ENCODE measurements at places on chromosomes 13 and 19. TPM values are rescaled to one million over a fixed set of nuclear protein-coding genes. Genes with fewer than 3 reads are reported as not detected.

DNA sequence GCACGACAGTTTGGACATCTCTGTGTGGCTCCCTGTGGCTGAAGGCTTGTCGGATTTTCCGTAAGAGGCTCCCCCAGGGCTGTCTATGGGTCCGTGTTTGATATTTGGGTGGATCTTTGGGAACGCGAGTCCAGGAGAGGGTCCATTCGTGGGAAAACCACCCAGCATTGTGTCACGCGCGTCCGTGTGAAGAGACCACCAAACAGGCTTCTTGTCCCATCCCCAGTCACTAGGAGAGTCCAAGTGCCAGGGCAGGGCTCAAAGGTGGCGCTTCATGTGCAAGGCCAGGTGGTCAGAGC lies 2.4 kb downstream of the KLF1 start:
- no peak overlapping the region for H3K27ac ChIP-seq
- peaks cover 15% of the 10 kb centered on the region for H3K4me1 ChIP-seq
- H3K4me3 ChIP-seq, result no peak overlapping the region

DNA sequence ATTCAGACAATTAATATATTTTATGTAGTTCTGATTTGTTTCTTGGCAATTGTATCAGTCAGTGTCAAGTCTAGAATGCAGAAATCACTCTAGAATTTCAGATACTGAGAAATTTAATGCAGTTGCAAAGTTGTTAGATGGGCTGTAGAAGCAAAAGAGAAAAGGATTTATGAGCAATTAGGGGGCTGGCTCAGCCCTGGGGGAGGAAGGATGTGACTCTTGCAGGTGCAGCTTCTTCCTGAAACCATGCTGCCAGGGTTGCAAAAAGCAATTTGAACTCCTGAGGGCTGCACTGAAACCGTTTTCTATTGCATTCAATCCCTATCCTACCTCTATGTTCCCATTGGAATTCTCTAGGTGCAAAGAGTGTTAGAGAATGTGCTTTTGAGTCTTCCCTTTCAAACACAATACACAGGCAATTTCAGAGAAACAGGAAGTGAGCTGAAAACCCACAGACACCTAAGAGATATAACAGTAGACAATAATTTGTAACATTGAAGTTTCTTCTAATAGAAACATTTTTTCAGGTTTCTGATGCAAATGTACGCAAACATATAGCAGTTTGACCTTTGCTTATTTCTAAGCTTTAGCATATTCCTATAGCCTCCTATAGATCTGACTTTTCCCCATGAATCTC lies 814.7 kb upstream of the ATXN8OS start:
- H3K4me1 ChIP-seq, result no peaks in the 10 kb centered on the region
- DNase-seq, result no peak
- H3K4me3 ChIP-seq, result no peak overlapping the region
- H3K27ac ChIP-seq, result no peak overlapping the region

GRCh38 chr13:67094078-67094477 lies 136.1 kb downstream of the PCDH9 start:
- peaks cover 4% of the 10 kb centered on the region for H3K4me1 ChIP-seq
- H3K27me3 ChIP-seq, result no peaks in the 10 kb centered on the region
- no peak overlapping the region for H3K27ac ChIP-seq

GRCh38 chr19:46351241-46352041 lies 4.6 kb downstream of the PPP5C start:
- no peaks in the 10 kb centered on the region for H3K27me3 ChIP-seq
- peaks cover 53% of the 10 kb centered on the region for H3K4me1 ChIP-seq
- peak overlapping the region; percentile 96 for H3K27ac ChIP-seq
- peak; percentile 93 for DNase-seq

GRCh38 chr19:40147693-40148347 lies 43.4 kb upstream of the MAP3K10 start:
- DNase-seq, result peak; percentile 73
- no peak overlapping the region for H3K27ac ChIP-seq
- H3K4me3 ChIP-seq, result no peak overlapping the region

DNA sequence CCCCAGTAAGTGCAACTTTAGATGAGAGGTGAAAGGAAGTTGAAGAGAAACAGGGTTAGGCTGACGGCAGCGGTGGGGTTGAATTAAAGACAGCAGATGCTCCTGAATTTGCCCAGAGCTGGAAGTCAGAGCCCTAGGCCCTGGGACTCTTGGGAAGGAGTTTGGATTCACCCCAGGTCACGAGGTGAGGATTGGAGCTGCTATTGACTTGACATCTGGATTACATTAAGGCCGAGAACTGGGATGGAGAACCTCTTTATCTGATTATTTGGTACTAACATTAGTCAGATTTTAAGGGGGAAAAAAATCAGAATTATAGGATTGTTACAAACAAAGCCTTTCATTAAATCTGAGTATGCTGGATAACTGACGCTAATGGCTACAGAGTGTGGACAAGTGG lies 367.2 kb downstream of the ZNF536 start:
- no peak for DNase-seq
- H3K27ac ChIP-seq, result no peak overlapping the region

GRCh38 chr19:7326105-7326877 lies 22.4 kb upstream of the ARHGEF18 start:
- no peak for DNase-seq
- H3K4me3 ChIP-seq, result no peak overlapping the region
- peaks cover 5% of the 10 kb centered on the region for H3K27me3 ChIP-seq
- H3K27ac ChIP-seq, result no peak overlapping the region
- H3K4me1 ChIP-seq, result no peaks in the 10 kb centered on the region
- no peaks in the 10 kb centered on the region for H3K36me3 ChIP-seq

GRCh38 chr13:77891486-77891885 lies 27.1 kb downstream of the EDNRB start:
- H3K27ac ChIP-seq, result no peak overlapping the region
- no peaks in the 10 kb centered on the region for H3K36me3 ChIP-seq
- H3K4me3 ChIP-seq, result no peak overlapping the region
- no peaks in the 10 kb centered on the region for H3K27me3 ChIP-seq
- no peaks in the 10 kb centered on the region for H3K4me1 ChIP-seq

- no peak overlapping the region for H3K27ac ChIP-seq
- H3K4me3 ChIP-seq, result peak overlapping the region; percentile 69
- H3K27me3 ChIP-seq, result peaks cover 61% of the 10 kb centered on the region
- peaks cover 3% of the 10 kb centered on the region for H3K36me3 ChIP-seq
- no peak for DNase-seq
Measured at GRCh38 chr13:76886005-76886291, 257 bp downstream of the KCTD12 start.

DNA sequence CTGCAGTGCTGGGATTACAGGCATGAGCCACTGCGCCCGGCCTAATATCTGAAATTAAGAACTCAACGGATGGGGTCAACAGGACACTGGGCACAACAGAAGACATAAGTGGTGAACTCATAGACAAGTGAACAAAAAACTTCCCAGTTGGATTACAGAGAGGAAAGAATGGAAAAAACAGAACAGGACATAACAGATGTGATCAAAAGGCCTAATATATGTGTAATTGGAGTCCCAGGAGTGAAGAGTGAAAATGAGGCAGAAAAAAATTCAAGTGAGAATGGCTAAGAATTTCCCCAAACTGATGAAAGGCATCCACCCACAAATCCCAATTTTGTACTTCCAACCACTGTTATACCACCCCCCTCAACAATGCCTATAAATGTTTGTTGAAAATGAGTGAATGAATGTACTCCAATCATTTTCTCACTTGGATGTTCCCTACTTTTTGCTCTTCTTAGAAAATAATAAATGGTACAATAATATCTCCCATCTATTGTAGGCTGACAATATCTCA lies 18.3 kb upstream of the ANGPTL8 start:
- no peaks in the 10 kb centered on the region for H3K4me1 ChIP-seq
- no peak overlapping the region for H3K4me3 ChIP-seq
- no peak overlapping the region for H3K27ac ChIP-seq
- H3K36me3 ChIP-seq, result peaks cover 42% of the 10 kb centered on the region

GRCh38 chr13:71089056-71089455 lies 777.9 kb downstream of the DACH1 start:
- no peaks in the 10 kb centered on the region for H3K36me3 ChIP-seq
- no peaks in the 10 kb centered on the region for H3K4me1 ChIP-seq
- DNase-seq, result no peak
- no peak overlapping the region for H3K4me3 ChIP-seq

Gene KLF1
- not detected for total RNA-seq

Gene RFXAP
- total RNA-seq, result 9.4 TPM

Gene CEBPA
- total RNA-seq, result 1.4 TPM

Gene ZNF30
- 3.9 TPM for total RNA-seq

Gene SIGLEC12
- total RNA-seq, result not detected

Data from osteocyte (in vitro differentiated cells).